ENCODE measurements at places on chromosomes 2 and 18. TPM values are rescaled to one million over a fixed set of nuclear protein-coding genes. Genes with fewer than 3 reads are reported as not detected.

RAB12 gene
- 20.3 TPM for total RNA-seq

- no peak for DNase-seq
Measured at GRCh38 chr2:88545118-88545517, 82.1 kb downstream of the EIF2AK3 start.

DNA sequence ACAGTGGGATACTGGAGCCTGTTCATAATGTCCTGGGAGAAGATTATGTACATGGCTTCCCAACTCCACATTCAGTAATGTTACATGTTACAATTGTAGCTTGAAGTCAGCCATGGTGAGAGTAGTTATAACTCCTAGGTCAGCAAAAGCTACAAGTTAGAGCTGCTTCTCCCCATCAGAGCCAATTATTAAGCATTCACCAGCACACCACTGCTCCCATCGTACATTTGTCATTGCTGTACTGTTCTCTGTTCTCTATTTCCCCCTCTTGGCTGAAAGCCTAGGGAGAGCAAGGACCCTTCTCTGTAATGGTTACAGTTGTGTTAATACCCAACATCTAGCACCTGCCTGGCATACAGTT is 5.3 kb upstream of the TLK1 start:
- no peak for DNase-seq

GRCh38 chr2:94980406-94980805 is 45.1 kb upstream of the MAL start:
- no peak for DNase-seq

DNA sequence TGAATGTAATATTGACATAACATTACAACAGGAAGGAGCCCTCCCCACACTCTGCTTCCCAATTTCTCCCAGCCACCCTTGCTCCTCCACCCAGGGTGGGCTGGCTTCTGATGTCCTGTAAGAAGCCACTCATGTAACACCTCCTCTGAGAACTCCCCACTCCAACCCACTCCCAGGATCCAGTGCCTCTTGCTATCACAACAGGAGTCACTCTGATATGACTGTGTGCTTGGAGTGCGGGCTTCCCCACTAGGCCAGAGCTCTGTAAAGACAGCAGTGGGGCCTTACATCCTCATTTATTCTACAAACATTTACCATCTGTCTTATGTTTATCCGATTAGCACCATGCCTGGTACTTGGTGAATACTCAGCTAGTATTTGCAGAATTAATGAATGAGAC is 65.1 kb downstream of the PTGR3 start:
- DNase-seq = no peak

DAW1 gene
- total RNA-seq = not detected

EPHA4 gene
- 86.5 TPM for total RNA-seq

SEPTIN10 gene
- 2.0 TPM for total RNA-seq

DNA sequence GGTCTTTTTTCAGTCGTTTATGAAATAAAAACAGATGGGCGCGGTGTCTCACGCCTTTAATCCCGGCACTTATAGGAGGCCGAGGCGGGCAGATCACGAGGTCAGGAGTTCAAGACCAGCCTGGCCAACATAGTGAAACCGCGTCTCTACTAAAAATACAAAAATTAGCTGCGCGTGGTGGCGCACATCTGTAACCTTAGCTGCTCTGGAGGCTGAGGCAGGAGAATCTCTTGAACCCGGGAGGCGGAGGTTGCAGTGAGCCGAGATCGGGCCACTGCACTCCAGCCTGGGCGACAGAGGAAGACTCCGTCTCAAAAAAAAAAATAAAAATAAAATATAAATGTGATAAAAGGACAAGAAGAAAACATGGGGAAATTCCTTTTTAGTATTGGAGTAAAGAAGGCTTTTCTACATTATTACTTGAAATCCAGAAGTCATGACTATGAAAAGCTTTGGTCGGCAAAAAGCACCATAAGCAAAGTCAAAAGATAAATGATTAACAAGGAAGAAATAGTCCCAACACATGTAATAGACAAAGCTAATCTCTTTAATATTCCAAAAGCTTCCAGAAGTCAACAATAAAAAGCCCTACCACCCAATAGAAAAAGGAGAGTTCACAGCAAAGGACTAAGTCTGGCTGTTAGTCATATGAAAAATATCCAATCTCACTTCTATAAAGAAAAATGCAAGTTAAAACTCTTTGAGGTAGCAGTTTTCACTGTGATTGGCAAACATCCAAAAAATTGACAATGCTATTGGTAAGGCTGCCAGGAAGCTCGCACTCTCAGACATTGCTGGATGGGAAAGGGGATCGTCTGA is 1.4 kb upstream of the FAM168B start:
- no peak for DNase-seq

All from CD4-positive, alpha-beta T cell (primary cell).